ENCODE measurements at places on chromosomes 3 and 15.

DNA sequence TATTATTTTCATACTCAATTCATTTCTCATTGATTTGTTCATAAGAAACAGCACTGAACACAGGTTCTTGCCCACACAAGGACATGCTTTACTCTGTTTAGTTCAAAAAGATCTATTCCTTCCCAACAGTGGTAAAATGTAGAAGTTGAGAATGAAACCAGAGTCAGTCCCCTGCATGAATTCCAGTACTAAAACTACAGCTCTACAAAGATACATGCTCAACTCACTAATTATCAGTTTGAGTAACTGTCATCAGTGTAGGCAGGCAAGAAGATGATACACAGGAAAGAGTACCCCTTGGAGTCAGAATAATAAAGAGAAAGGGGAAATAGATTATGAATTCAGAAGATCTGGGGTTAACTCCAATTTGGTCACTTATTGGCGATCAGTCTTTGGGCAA, 43.2 kb downstream of the NR2E3 start:
- DNase-seq = no peak

DNA sequence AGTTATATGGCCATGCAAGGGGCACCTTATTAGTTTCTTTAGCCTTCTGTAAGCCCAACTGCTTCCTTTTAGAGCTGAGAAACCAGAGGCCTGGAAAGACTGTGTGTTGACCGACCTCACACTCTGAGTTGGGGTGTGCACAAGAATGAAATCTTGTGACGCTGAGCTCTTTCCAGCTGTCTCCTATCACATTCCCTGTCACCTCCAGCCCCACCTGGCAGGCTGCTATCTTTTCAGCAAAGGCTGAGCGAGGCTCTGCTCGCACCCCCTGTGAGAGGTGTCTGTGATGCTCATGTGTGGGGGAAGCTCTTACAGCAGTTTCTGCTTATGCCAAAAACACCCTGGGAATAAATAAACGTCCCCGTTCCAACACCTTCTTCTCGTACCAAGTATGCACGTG, 27.0 kb upstream of the LPP start:
- DNase-seq = no peak

DNA sequence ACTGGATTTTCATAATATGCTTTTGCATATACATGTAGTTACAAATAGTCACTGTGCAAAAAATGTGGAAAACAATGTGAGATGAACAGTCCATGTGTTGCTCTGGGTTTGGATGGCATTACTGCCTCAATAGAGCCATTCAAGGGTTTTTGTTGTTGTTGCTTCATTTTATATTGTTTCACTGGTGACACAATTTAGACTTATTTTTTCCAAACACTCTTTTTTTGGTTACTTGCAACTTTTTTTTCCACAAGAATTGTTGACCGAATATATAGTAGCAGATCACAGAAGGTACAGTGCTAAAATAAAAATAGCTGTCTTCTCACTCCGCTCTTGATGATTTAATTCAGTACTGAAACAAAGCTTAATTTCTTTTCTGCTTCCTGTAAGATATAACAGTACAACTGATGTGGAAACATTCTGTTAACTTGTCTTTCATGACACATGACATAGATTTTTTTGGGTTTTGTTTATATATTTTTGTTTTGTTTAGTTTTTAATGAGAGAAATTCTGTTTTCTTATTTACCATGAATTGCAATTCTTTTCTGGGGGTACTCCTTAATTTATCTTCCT, 618.6 kb downstream of the NAALADL2 start:
- no peak for DNase-seq

DNA sequence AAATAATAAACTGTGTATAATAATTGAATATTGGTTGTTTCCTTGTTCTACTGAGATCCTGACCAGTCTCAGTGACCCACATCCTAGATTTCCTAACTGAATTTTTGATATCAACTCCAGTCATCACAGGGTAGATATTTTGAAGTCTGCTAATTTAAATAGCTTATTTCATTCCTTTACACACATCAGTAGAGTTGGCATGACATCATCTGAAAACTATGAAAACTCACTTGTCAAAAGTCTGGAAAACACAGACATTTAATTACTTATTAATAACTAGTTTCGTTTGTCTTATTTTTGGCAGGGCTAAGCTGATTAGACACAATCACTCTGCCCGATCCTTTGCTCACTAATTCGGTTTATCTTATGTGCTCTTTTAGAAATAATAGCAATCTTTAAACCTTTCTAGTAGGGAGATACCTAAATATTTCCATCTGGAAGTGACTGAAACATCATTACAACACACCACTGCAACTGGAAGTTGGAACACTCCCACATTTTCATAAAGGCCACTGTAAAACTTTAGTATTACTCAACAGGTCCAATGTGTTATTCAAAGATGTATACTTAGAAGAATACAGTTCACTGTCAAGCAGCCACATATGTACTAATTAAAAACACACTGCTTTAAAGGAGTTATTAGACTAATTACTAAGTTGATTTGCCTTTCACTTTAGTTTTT, 198.4 kb upstream of the ZNF717 start:
- DNase-seq = no peak

DNA sequence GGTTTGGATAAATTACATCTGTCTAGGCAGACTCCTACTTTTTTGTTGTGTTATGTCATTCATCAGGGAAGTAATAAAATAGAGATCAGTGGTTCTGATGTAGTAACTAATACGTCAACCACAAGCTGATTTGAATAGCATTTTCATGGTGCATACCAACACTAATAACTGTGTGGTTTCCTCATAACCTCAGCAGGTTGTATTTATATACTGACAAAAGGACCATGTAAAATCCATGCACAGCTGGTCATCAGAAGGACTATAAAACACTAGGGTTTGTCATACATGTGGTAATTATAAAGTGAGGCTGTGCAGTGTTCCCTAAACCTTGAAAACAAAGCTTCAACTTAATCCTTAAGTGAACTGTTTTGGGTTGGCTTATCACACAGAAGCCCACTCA, 216.8 kb upstream of the RBMS3 start:
- no peak for DNase-seq

DNA sequence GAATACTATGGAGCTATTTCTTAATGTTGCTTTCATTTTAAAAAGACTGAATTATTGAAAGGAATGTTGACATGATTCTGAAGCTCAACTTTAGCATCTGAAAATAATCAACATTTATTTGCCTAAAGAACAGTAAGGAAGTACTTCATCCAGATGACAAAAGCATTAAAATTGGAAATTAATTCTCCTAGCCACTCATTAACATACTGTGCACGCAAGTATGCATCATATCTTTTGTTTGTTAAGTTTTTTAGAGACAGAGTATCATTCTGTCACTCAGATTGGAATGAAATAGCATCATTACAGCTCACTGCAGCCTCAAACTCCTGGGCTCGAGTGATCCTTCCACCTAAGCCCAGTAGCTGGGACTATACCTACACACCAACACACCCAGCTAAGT, 632.1 kb upstream of the ALCAM start:
- no peak for DNase-seq

GRCh38 chr3:180116203-180116602, 79.5 kb upstream of the PEX5L start:
- DNase-seq = no peak

DNA sequence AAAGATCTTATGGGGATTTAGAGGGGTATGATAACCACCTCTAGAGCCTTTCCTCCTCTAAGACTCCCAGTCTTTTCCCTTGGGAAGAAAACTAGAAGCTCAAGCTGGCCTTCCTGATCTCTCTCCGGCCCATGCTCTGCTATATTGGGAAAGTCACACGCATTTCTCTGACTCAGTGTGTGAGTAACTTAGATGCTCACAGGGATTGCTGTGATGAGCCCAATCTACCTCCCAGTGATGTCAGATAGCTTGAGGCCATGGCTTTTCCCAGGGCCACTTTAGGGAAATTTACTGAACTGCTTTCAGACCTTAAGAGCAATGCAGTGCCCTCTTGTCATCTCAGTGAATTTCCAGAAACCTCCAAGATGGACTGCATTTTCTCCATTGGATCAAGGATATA, 8.6 kb upstream of the ST8SIA2 start:
- DNase-seq = no peak

DNA sequence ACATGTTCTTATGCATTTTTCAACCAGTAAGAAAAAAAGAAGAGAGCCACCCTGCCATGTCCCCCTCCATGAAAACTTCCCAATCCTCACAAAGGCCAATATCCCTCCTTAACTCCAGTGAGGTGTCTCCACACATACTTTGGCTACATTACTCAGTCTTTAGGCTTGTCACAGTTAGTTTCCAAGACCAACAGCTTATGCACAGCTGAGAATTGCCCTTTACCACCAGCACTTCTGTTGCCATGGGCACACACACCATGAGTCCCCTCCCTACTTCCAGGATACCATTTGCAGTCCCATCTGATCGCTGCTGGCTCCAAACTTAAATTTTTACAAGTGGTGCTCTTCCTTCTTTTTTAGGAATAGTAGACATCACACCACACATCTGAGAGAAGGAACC, 150.3 kb upstream of the STRIT1 start:
- DNase-seq = no peak

DNA sequence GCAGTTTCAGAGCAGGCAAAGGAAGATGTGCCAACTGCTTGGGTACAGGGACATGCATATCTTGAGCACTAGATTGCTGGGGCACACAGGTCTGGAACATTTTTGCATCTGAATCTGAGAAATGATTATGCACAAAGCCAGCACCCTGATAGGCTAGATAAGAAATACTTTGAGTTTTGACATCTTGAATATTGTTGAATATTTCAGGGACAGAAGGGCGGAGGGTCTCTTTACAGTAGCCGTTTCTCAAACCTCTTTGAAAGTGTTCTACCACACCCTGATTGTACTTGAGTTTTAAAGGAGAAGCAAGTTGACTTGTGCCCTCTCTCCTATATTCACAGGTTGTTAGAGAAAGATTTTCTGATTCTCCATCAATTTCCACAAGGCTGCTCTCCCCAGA, 188.1 kb upstream of the STRIT1 start:
- no peak for DNase-seq

DNA sequence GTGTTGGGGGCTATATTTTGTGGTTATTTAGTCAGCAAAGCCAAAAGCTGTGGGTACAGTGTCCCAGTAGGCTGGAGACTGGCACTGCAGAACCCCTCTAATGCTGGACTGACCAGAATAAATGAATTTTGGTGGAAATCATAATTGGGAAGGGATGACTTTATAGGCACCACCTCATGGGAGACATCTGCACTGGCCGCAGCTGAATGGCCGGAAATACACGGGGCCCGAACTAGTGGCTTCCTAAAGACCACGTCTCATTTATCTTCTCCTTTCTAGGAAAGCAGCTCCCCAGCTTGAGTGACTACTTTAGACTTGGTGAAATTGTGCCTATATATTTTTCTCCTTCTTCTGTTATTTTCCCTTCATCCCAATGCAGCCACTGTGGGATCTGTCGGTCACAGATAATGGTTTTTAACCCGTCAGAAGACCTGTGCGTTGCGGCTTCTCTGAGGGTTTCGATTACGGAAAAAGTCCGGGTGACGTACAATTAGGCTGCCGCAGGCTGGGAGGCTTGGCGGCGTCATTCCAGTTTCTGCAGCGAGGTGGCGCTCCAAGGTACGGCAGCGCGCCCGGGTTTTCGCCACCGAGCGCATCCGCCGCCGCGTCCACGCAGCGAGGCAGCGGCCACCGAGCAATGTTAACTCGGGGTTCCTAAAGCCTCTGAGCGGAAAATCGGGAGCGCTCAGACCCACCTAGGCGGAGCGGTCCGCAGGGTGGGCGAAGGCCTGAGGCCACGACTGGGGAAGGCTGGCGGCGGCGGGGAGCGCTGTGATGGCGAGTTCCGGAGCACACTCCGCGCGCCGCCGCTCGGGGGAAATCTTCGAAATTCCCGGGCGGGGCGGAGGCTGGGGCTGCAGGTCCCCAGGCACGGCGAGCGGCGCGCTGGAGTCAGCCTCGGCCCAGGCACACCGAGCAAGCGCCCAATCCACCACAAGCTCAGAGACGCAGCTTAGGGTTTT, 26.3 kb downstream of the NR2F2 start:
- DNase-seq = peak; percentile 87

Measured in psoas muscle (tissue), 8 donors.